ENCODE measurements at places on chromosomes 3 and 15.

- DNase-seq: no peak
Measured at GRCh38 chr3:132659000-132659364, 627 bp downstream of the ACAD11 start.

- DNase-seq: no peak
Measured at GRCh38 chr15:91496754-91497691, 356.5 kb upstream of the SLCO3A1 start.

- peak; percentile 33 for DNase-seq
Measured at GRCh38 chr15:83561661-83562060, 92.3 kb upstream of the ADAMTSL3 start.

- no peak for DNase-seq
Measured at GRCh38 chr3:23320586-23321570, 117.8 kb downstream of the UBE2E2 start.

DNA sequence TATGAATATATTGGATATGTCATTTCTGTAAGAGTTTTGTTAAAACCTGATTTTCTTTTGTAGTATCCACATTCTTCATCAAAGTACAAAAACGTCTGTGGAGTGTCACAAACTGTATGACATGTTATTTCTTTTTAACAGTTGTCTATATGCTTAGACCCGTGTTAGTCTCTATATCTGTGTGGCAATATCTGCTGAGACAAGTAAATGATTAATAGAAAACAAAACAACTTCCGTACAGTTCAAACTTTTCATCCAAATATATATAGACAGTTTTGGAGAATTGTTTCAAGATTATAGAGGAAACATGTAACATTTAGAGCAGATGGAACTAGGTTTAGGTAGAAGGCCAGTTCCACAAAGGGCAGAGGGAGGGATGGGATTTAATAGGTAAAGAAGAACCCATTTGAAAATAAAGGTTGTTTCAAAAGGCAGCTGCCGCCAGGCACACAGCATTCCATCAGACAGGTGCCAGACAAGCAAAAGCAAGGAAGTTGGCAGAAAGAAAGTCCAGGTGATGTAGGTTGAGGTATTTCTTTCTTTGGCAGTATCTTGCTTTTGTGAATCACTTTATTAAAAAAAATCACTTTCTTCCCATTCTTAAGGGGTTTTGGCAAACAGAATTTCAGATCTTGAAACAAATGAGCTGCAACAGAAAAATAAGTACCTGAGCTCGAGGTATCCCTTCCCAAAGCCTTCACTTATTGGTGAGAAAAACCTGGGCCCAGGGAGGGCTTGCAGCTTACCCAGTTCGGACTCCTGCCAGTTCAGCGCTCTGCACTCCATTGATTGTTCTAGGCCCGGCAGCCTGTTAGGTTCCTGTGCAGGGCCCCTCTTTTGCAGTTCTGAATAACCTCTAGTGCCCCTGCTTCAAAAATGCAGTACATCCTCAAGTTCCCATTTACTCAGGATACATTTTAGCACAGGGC, 49.0 kb downstream of the LRRN1 start:
- no peak for DNase-seq

DNA sequence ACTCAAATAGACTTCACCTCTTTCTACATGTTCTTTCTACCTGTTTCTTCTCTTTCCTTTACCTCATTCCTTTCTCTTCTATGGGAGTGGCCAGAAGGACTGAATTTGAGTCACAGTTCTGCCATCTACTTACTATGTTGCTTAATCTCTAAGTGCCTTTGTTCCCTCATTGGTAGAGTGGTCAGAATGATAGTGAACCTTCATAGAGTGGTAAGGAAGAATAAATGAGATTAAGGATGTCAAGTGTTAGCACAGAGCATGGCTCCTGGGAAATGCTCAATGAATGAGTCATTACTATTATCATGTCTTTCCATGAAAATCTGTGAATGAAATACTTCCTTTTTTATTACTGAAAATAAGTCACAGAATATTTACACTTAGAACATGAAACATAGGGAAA, 17.5 kb downstream of the TMEM207 start:
- DNase-seq: no peak

GRCh38 chr15:56467616-56468015, 2.7 kb upstream of the MNS1 start:
- DNase-seq: no peak

DNA sequence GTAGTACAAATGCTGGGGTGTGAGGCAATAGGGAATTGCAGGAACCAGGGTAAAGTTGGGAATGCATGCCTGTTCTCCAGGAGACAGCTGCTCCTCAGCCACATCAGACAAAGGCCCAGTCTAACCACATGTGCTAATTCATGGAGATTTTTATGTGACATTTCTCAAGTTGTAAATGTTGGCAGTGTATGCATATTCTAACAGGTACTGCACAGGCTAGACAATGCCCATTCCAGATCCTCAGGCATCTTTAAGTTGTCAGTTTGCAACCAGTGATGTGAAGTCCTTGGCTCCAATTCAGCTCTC, 84.9 kb downstream of the EEFSEC start:
- no peak for DNase-seq

DNA sequence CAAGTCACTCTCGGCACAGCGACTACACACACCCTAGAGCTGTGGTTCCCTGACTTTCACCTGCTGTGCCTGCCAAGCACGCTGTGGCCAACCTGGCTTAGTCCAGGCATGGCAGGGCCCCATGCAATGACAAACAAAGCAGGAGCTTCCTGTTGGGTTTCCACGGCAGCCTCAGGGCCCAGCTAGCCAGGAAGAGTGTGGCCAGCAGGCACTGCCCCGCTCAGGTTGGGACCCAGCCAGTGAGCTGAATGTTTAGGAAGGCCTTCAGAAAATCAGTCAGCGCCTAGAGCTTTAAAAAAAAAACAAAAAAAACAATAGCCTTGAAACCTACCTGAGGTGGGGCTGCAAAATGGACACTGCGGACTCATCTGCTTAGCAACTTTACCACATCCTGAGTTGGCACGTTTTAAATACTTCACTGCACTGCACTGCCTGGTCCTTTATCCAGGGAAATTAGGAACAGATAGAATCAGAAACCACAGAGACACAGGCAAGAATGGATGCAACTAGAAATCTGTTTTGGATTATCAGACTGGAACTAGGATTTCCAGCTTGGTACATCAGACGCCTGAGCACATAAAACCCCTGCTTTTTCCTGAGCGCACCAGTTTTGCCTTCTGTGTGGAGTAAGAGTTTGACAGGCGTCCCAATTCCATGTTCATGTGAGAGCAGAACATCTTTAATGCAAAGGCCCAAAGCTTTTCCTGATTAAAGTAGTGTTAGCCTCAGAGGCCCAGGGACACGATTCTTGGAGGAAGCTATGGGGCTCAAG, 36.2 kb upstream of the LDHAL6B start:
- DNase-seq: peak; percentile 83

GRCh38 chr3:79809106-79809505, 41.3 kb upstream of the ROBO1 start:
- DNase-seq: no peak

GRCh38 chr3:166123088-166123487, 285.9 kb upstream of the BCHE start:
- DNase-seq: no peak

- no peak for DNase-seq
Measured at GRCh38 chr3:113714702-113715101, 18.3 kb upstream of the USF3 start.

DNA sequence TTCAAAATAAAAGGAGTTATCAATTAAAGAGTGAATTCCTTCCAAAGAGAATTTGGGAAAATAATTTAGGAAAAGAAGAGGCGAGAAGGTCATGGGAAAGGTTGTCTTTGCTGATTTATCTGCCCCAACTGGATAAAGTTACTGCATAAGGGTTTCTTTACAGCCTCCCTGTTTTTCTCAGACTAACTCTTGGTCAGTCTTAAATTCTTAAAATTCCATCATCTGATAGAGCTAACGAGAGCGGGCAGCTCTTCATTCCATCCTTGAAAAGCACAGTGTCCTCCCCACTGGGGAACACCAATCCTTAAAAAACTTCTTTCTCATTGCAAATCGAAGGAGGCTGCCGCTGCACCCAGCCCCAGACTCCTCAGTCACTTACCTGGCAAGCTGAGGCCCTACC, 107.2 kb downstream of the PGPEP1L start:
- no peak for DNase-seq

DNA sequence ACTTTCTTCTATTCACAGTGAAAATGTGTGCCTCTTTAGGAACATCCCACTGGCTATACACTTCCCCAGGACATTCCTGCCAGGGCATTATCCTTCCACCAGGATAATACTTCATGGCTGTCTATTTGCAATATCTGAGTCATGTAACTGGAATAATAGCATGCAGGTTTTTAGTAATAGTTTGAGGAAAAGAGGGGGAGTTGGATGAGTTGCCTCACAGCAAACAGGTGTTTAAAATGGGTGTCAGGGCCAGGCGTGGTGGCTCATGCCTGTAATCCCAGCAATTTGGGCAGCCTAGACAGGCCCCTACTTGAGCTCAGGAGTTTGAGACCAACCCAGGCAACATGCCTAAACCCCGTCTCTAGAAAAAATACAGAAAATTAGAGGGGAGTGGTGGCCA, 585.9 kb downstream of the DIPK2A start:
- DNase-seq: no peak

DNA sequence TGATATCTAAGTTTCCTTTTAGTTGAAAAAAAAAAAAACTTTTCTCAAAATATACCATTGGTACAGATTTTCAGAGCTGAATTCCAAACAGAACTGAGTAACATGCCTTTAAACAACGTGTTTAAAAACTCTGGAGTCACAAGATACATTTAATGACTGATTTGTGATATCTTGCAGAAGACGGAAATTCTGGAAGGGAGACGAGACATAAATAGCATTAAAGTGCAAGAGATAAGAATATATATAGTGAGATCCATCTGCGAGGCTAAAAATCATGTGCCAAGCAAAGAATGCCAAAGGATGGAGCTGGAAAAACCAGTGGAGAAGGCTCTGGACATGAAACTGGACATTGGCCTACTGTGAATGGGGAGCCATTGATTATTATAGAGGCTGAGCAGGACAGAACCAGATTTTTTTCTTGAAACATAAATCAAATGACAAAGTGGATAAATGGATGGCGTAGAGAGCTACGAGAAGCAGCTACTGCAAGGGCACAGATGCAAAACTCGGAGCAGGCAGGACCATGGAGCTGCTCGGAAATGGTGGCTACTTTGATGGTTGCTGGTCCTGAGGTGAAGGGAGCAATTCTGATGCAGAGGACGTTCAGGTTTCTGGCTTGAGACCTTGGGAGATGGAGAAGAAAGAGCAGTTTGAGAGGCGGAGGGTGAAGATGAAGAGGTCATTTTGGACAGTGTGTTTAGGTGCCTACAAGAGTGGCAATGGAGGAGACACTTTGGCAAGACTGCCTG, 88.8 kb downstream of the CPN2 start:
- no peak for DNase-seq

DNA sequence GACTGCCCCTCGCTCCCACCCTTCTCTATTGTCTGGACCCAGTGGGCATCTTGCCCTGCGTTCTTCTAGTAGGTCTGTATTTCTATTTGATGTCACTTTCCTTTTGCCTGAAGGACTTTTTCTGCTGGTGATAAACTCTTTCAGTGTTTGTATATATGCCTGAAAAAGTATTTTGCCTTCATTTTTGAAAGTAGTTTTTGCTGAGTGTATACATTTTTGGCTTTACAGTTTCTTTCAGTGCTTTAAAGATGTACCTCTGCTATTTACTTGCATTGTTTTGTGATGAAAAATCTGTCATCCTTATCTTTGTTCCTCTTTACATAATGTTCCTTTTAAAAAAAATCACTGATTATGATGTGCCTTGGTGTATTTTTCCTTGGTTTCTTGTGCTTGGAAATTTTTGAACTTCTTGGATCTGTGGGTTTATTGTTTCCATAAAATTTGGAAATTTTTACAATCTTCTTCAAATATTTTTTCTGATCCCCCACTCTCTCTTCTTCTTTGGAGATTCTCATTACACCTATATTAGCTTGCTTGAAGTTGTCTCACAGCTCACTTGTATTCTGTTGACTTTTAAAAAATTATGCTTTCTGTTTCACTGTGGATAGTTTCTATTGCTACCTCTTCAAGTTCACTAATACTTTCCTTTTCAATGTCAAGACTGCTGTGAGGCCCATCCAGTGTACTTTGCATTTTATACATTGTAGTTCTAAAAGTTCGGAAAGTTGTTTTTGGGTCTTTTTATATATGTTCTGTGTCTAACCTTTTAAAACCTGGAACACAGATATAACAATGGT, 67.8 kb downstream of the RGMA start:
- DNase-seq: no peak

DNA sequence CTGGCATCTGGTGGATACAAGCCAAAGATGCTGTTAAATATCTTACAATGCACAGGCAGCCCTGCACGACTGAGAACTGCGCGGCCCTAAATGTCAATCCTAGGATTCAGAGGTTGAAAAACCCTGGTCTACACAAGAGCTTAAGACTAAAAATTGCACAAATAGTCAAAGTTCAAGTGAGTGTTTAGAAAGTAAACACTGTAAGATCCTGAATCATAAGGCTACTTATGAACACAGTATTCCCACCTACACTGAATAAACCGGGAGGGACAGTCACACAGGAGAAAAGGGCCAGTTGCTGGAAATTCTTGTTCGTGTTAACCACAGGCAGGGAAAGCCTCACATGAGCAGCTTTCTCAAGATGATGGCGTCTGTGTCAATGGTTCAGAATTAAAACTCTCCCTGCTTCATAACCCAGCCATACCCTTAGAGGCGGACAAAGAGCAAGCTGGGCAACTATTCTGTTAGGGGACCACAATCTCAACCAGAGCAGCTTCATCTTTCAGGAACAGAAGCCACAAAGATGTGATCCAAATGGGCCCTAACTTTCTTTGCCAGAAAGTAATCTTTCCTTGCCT, 37.7 kb downstream of the LRIG1 start:
- no peak for DNase-seq

DNA sequence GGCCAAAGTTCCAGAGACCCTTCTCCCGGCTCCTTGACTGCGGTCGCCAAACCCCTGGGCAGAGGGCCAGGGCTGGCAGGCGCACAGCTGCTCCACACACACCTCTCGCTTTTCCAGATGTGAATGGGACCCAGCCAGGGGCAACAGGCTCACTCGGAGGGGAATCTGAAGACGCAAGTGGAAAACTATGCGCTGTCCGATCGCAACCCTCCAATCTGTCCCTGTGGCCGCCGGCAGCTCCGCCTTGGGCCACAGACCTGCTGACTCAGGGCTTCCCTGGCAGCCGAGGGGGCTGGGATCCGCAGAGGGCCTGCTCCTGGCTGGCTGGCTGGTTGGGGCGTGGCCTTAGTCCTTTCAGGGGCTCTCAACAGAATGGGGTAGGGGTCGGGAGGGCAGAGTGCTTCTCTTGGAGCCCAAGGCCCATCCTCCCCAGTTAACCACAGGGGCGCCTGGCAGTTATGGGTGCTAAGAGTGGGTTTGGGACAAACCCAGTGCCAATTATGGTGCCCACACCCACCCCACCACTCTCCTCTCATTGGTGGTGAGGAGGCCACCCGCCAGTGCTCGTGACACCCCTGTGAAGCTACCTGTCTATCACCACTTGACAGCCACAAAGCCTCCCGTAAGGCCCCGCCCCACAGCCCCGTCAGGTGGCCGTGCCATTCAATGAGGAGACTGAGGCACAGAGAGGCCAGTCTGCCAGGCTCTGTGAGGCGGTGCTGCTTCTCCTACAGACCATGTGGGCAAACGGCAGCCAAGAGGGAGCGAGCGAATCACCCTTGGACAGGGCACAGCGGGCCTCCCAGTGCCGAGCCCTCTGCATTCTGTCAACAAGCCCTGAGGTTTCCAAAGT, 53.8 kb downstream of the IQSEC1 start:
- no peak for DNase-seq

Data from cerebellar cortex (tissue), 1 donor.